Liver (tissue), 10 donors: ENCODE measurements at places on chromosomes 1 and 21. TPM values are rescaled to one million over a fixed set of nuclear protein-coding genes. Genes with fewer than 3 reads are reported as not detected.

DNA sequence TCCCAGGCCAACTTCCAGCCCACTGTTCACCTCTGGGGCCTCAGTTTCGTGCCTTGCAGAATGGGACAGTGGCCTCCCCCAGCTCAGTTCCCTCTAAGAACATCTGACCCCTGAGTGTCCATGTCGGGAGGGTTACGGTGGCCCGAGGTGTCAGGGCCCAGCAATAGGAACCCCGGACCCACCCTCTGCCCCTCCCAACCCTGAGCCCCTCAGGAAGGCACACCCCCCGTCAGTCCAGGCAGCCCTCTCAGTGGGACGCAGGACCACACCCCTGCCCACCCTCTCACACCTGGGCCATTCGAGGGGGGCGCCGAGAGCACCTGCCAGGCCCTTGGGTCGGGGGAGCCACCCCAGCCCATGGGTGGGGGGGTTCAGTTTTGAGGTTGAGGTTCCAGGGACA, 447 bp downstream of the TTC34 start:
- no peaks in the 10 kb centered on the region for H3K4me1 ChIP-seq
- no peak for DNase-seq
- no peaks in the 10 kb centered on the region for H3K27me3 ChIP-seq
- H3K27ac ChIP-seq: no peak overlapping the region
- H3K4me3 ChIP-seq: no peak overlapping the region

Gene LINGO4
- 0.05 TPM for total RNA-seq

- no peak overlapping the region for H3K4me3 ChIP-seq
- peaks cover 7% of the 10 kb centered on the region for H3K27me3 ChIP-seq
- no peak for DNase-seq
Observed at GRCh38 chr1:216807696-216808095, 84.5 kb upstream of the ESRRG start.

GRCh38 chr1:58201492-58202106, 344.9 kb downstream of the OMA1 start:
- H3K36me3 ChIP-seq: no peaks in the 10 kb centered on the region
- H3K27ac ChIP-seq: no peak overlapping the region
- no peak for DNase-seq
- no peak overlapping the region for H3K4me3 ChIP-seq

DNA sequence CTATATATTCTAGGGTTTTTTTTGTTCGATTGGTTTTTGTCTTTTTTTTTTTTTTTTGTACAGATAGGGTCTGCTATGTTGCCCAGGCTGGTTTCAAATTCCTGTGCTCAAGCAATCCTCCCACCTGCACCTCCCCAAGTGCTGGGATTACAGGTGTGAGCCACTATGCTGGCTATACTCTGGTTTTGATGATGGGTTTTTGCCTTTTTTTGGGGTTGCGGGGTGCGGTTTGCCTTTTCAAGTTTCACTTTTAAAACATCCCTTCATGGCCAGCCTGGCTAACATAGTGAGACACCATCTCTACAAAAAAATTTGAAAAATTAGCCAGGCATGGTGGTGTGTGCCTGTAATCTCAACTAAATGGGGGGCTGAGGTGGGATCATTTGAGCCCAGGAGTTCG, 10.0 kb downstream of the KDM5B start:
- no peaks in the 10 kb centered on the region for H3K27me3 ChIP-seq
- DNase-seq: no peak
- no peaks in the 10 kb centered on the region for H3K36me3 ChIP-seq
- H3K27ac ChIP-seq: no peak overlapping the region
- no peaks in the 10 kb centered on the region for H3K4me1 ChIP-seq
- H3K4me3 ChIP-seq: no peak overlapping the region

DNA sequence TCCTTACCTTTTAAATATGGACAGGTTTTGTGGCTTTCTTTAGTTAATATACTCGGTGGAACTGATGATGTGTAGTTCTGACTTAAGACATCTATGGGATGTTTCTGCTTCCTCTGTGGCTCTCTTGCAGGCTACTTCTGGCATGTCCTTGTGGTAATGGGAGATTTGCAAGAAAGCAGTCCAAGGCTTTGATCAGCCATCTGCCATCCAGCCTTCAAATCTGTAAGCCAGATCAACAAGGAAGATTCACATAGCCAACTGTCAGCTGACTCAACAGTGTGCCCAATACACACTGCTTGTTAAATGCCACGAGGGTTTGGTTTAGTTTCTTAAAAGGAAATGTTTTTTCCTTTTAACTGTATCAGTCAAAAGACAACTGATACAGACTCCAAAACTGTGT, 722.2 kb upstream of the CHRM3 start:
- H3K36me3 ChIP-seq: no peaks in the 10 kb centered on the region
- no peak overlapping the region for H3K27ac ChIP-seq
- no peak for DNase-seq
- no peak overlapping the region for H3K4me3 ChIP-seq
- H3K4me1 ChIP-seq: no peaks in the 10 kb centered on the region

Gene OR2G6
- not detected for total RNA-seq

GRCh38 chr1:3313576-3313950, 140.9 kb upstream of the ARHGEF16 start:
- peak overlapping the region; percentile 70 for H3K27ac ChIP-seq
- no peak overlapping the region for H3K4me3 ChIP-seq
- no peak for DNase-seq
- H3K36me3 ChIP-seq: no peaks in the 10 kb centered on the region
- no peaks in the 10 kb centered on the region for H3K4me1 ChIP-seq

GRCh38 chr1:161199506-161200139, 769 bp upstream of the ADAMTS4 start:
- H3K4me3 ChIP-seq: no peak overlapping the region
- H3K27me3 ChIP-seq: no peaks in the 10 kb centered on the region
- peaks cover 3% of the 10 kb centered on the region for H3K36me3 ChIP-seq
- DNase-seq: no peak
- peaks cover 24% of the 10 kb centered on the region for H3K4me1 ChIP-seq

DNA sequence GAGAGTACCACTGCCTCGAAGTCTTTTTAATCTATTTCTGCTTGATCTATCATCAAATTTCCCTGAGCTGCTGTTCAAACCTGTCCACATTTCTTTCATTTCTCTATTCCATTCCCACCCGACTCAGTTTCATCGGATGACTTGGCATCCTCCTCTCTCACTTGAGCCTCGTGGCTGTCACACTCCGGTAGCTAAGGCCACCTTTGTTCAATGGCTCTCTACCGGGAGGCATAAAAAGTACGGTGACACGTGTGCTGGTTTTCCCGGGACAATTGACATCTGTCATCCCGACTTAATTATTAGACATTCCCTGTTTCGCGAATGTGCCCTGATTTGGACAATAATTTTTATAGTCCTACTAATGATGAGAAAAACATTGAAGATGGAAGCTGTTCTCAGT, 22.6 kb downstream of the MIS18A start:
- no peak for DNase-seq
- H3K27ac ChIP-seq: no peak overlapping the region
- no peaks in the 10 kb centered on the region for H3K36me3 ChIP-seq

Gene CYYR1
- 1.9 TPM for total RNA-seq

- DNase-seq: no peak
- H3K4me1 ChIP-seq: peaks cover 17% of the 10 kb centered on the region
- no peaks in the 10 kb centered on the region for H3K36me3 ChIP-seq
- H3K27ac ChIP-seq: no peak overlapping the region
- H3K27me3 ChIP-seq: no peaks in the 10 kb centered on the region
Observed at GRCh38 chr1:58749646-58750045, 34.2 kb downstream of the JUN start.

GRCh38 chr1:199018471-199019135, 379.8 kb downstream of the PTPRC start:
- no peaks in the 10 kb centered on the region for H3K36me3 ChIP-seq
- no peaks in the 10 kb centered on the region for H3K27me3 ChIP-seq
- H3K4me1 ChIP-seq: no peaks in the 10 kb centered on the region

- no peak overlapping the region for H3K4me3 ChIP-seq
- no peak overlapping the region for H3K27ac ChIP-seq
- no peaks in the 10 kb centered on the region for H3K36me3 ChIP-seq
- H3K4me1 ChIP-seq: no peaks in the 10 kb centered on the region
Observed at GRCh38 chr1:227895828-227896685, 51.7 kb downstream of the WNT9A start.

Gene FOXO6
- 0.09 TPM for total RNA-seq

Gene MTMR11
- 1.6 TPM for total RNA-seq

Gene SHC1
- 65.5 TPM for total RNA-seq

DNA sequence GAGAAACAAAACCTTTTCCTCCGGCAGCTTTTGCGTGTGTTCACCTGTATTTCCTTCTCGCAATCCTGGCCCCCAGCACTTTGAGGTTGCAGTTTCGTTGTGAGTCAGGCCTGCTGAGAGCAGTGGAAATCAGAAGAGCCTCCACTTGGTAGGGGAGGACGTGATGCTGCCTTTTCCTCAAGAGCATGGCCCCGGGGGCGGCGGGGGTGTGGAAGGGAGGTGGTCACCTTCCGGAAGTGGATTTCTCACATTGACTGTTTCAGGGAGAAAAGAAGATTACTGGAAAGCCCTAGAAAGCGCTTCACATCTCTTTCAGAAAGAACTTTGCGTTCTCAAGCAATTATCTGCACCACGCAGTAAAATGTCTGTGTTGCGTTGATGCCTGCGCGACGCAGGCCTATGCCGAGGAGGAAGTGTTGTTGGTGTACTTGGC, 12.2 kb upstream of the IL10 start:
- H3K4me3 ChIP-seq: no peak overlapping the region
- no peak for DNase-seq
- H3K36me3 ChIP-seq: no peaks in the 10 kb centered on the region

Gene KTI12
- total RNA-seq: 6.0 TPM

Gene CLDN17
- not detected for total RNA-seq

DNA sequence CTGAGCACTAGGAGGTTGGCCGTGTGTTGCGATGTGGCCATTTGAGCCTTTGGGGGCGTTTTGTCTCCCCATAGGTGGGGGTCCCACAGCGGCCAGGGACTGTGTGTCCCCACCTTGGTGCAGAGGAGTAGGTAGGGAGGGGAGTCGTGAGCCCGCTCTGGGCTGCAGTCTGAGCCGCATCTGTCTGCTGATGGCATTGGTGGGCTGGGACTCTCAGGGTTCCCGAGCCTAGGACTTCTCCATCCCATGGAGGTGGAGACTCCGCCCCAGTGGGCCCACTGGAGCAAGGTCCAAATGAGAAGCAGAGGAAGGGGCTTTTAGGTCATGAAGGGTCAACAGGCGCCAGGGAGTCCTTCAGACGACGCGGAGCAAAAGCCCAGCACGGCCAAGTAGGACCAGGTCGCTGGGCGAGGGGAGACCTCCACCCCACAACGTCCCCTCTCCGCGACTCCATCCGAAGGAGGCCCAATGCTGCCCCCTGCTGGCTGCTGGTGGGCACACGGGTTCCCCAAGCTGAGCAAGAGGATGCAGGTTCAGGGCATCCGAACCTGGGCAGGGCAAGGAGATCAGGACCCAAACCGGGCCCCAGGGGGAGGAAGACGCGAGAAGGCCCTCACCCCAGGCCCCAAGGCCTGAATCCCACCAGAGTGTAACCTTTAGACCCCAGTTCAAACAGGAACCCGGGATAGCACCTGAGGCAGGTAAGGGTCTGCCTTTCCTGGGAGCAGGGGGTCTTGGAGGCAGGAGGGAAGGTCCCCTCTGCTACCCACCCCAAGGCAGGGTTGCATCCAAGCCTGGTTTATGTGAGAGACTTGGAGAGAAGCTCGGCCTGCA, 14.9 kb downstream of the TTC34 start:
- H3K4me3 ChIP-seq: no peak overlapping the region
- H3K27me3 ChIP-seq: no peaks in the 10 kb centered on the region
- peak; percentile 70 for DNase-seq
- H3K27ac ChIP-seq: no peak overlapping the region

Gene LRRC53
- not detected for total RNA-seq

DNA sequence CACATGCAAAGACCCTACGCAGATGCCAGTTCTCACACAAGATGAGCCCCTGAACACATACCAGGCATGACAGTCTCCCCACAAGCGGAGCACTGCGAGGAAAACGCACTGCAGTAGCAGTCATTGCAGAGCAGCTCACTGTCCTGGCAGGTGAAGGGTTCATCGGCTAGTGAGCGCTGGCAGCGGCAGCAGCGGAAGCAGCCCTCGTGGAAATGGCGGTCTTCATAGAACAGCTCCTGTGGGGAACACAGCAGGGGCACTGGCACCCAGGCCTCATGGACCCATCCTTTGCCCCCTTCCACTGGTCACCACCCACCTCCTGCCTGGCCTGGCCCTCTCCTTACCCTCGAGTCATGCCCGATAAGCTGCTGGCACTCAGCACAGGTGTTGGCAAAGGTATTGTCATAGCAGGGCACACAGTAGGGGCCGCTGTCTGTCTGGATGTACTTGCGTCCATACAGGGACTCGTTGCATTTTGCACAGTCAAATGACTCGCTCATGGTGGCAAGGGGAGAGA, 6.3 kb downstream of the FHL3 start:
- H3K27ac ChIP-seq: peak overlapping the region; percentile 72
- peaks cover 6% of the 10 kb centered on the region for H3K4me1 ChIP-seq
- H3K36me3 ChIP-seq: no peaks in the 10 kb centered on the region
- no peak for DNase-seq

GRCh38 chr1:175673371-175674150, 69.8 kb downstream of the TNR start:
- no peak overlapping the region for H3K27ac ChIP-seq
- H3K4me1 ChIP-seq: no peaks in the 10 kb centered on the region

- DNase-seq: no peak
- no peaks in the 10 kb centered on the region for H3K36me3 ChIP-seq
- no peak overlapping the region for H3K4me3 ChIP-seq
- H3K27ac ChIP-seq: no peak overlapping the region
- H3K27me3 ChIP-seq: no peaks in the 10 kb centered on the region
Observed at GRCh38 chr1:204041803-204042505, 31.0 kb upstream of the SOX13 start.

Gene ASCL5
- not detected for total RNA-seq

Gene SPRR3
- not detected for total RNA-seq

Gene RIPPLY3
- total RNA-seq: not detected
